Placental pericyte (primary cell): ENCODE measurements at places on chromosomes 6 and 20. TPM values are rescaled to one million over a fixed set of nuclear protein-coding genes. Genes with fewer than 3 reads are reported as not detected.

Gene MLIP
- 0.44 TPM in 1 of 2 replicates, not detected in the other for total RNA-seq

Gene FAM209B
- not detected in 2 replicates for total RNA-seq

Gene GSTA3
- not detected in 2 replicates for total RNA-seq

Gene COL21A1
- 0.14 and 0.88 TPM in 2 replicates for total RNA-seq
